Stimulated activated CD4-positive, alpha-beta T cell treated with anti-CD3 and anti-CD28 coated beads, TNF-alpha, amount 100 ng/mL, for 4 hours (primary cell): ENCODE measurements at places on chromosomes 6 and 20.

GRCh38 chr20:32522526-32522775 lies 62.7 kb downstream of the NOL4L start:
- DNase-seq, result no peak

- no peak for DNase-seq
These were observed 1187.5 kb downstream of the HACE1 start for GRCh38 chr6:103672169-103672568.

DNA sequence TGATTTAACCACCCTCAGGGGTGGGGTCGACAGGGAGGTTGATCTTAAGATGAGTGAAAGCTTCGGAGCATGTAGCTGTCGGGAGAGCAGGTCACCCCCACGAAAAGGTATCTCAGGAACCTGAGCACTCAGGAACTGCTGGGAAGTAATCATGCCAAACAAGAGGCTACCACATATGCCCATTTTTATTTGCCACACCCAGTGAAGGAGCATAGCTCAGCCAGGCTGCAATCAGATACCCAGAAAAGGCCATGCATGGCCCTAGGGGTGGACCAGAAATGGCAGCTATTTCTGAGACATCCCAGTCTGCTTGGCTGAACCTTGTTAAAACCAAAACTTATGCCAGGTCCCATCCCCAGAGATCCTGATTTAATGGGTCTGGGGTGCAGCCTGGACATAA lies 72.7 kb upstream of the ISM1 start:
- DNase-seq, result no peak

DNA sequence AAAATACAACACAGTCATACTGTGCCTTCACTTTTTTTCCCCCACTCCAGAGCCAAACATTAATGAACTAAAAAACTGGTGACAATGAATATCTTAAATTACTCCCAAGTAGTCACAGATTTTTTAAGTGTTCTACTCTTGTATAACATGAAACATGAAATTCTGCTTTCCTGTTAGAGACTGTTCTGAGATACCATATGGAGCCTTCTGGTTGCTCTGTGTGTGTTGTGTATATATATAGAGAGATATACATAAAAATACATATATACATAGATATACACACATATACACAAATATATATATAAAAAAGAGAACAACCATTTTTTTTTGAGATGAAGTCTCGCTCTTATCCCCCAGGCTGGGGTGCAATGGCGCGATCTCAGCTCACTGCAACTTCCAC lies 63.5 kb downstream of the NUDT3 start:
- no peak for DNase-seq

GRCh38 chr6:149231778-149232177 lies 85.7 kb upstream of the TAB2 start:
- DNase-seq, result no peak

- no peak for DNase-seq
These were observed 11.1 kb upstream of the SERINC3 start for GRCh38 chr20:44532981-44533331.

- DNase-seq, result no peak
These were observed 23.9 kb upstream of the E2F3 start for GRCh38 chr6:20377623-20378265.

- DNase-seq, result no peak
These were observed 218.3 kb upstream of the PRDM1 start for GRCh38 chr6:105867821-105868220.

DNA sequence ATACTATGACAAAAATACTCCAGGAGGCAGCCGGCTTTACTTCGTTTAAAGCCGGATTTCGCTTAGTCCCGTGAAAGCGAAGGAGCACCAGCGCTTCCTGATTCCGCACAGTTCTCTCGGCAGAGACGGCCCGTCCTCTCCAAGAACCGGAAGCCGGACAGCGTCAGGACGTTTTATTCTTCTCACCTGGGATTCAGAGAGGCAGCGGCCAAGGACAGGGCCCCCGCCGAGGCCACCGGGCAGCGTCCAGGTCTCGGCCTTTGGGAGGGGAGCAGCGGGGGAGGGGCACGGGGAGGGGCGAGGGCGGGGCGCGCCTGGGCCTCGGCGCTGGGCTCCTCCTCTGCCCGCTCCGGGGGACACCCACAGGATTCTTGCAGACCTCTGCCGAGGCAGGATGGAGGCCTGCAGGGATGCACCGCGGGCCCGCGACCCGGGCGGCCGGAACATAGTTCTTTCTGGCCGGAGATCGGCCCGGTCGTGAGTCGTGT lies 2.8 kb upstream of the DIDO1 start:
- no peak for DNase-seq

GRCh38 chr6:72022830-72023229 lies 136.5 kb downstream of the RIMS1 start:
- DNase-seq, result no peak

GRCh38 chr6:112594886-112595594 lies 247.9 kb downstream of the RFPL4B start:
- no peak for DNase-seq

GRCh38 chr6:41573985-41574384 lies 27.8 kb downstream of the FOXP4 start:
- DNase-seq, result no peak

DNA sequence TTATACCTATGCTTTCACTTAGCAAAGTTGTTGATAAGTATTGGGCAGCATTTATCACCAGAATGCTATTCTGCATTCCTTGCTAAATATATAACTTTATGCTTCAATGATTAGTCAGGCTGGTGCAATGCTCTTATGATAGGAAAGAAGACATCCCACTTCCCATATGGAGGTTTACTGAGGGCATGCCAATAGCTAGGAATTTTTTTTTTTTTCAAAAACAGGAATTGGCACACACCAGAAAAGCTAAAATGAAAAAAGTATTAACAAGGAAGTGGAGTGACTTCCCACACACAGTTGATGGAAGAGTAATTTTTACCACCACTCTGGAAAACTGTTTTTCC lies 90.8 kb downstream of the FRK start:
- no peak for DNase-seq

DNA sequence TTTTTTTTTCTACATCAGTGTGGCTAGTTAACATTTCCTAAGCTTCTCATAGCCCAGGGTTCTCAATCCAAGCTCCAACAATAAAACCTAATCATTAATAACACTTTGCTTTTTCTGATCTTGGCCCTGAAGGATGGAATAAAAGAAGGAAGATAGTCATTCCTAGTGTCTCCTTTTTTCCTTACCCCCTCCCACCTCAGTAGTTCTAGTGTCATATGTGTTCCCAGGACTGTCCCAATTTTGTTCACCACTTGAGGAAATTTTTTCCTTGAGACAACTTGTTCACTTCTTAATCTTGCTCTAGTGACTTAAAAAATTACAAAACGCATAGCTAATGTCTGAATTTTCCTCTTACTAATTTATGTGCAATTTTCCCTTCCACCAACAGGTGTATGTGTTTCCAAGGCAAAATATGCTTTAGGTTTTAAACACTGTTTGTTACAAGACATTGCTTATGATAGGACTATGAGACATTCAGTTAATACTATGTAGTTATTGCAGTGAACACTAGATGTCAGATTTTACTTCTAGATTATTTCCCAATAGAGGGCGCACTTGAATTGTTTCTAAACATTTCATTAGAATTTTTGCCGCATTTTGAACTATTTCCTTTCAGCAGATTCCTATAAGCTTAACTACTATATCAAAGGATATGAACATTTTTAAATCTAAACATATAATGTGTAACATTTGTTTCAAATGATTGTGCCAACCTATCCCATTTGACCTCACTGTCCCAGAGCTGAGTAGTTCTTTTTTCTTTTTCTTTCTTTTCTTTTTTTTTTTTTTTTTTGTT lies 18.5 kb upstream of the C6orf141 start:
- no peak for DNase-seq

DNA sequence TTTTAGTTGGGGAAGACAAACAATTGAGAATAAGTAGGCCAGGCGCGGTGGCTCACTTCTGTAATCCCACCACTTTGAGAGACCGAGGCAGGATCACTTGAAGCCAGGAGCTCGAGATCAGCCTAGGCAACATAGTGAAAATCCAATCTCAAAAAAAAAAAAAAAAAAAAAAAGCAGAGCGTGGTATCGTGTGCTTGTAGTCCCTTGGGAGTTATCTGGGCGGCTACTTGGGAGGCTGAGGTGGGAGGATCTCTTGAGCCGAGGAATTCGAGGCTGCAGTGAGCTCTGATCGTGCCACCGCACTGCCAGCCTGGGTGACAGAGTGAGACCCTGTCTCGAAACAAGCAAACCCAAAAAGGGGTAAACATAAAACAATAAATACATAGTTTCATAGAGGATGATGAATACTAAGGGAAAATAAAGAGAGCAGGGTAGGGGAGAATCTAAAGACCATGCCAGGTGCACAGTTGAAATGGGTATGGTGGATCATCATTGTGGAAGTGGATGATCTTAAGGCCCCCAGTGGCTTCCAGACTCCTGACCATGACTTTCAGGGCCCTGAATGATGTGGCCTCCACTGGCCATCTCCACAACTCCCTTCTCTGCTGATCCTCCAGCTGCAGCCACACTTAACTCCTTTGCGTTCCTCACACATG lies 947 bp downstream of the POFUT1 start:
- DNase-seq, result no peak

- DNase-seq, result no peak
These were observed 26.2 kb downstream of the ADTRP start for GRCh38 chr6:11752360-11752759.

GRCh38 chr6:166570929-166571713 lies 15.4 kb downstream of the RAMACL start:
- no peak for DNase-seq

DNA sequence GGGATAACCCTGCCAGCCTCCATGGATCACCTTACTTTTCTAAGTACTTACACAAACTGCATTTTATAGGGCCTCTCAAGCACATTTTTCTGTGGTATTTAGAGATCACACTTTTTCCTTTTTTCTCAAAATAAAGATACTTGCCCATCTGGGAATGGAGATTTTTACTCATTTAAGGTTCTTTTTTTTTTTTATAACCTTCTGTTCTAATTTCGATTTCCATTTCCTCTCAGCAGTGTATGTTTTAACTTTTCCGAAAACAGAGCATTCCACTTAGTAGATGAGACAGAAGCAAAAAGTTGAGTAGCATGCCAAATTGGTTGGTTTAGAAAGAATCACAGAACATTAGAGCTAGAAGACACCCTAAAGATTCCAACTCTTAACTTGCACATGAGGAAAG lies 214.3 kb downstream of the ARHGAP18 start:
- no peak for DNase-seq

DNA sequence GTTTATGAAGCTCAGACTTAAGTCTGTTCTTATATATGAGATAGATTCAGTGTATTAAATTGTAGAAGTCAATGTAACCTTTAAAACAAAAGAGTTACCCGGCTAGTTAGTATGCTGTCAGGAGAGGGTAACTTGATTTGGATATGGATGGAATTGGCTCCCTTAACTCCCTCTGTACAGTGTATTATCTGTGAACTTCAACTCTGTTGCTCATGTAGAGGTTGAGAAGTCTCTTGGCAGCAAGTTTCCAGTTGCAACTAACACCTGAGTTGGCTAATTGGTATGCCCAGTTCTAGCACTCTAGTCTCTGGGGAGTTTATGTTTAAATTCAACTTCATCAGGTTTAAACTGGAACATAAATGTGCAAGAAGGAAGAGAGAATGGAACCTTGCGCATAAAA lies 111.0 kb downstream of the NCOA3 start:
- DNase-seq, result no peak

DNA sequence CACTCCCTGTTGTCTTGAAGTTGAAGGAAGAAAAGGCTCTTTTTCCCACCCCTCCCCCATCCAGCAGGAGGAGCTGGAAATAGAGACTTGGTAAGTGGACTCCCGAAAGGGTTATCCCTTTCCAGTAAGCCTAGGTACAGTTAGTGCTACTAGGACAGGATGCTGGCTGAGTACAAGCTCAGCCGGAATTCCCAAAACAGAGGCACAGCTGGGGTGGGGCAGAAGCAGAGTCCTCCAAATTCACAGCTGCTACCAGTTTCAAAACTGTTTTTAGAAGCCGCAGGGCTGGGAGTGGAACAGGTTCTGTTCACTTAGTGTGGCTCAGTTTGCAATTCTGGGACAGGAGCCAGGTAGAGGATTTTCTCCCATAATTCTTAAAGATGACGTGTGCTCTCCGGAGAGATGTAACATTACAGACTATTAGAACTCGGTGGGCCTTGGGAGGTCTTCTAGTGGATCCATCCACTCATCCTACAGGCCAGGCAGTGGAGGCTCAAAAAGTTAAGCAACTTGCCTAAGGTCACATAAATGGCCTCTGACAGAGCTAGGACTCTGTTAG lies 19.0 kb upstream of the UTRN start:
- no peak for DNase-seq

DNA sequence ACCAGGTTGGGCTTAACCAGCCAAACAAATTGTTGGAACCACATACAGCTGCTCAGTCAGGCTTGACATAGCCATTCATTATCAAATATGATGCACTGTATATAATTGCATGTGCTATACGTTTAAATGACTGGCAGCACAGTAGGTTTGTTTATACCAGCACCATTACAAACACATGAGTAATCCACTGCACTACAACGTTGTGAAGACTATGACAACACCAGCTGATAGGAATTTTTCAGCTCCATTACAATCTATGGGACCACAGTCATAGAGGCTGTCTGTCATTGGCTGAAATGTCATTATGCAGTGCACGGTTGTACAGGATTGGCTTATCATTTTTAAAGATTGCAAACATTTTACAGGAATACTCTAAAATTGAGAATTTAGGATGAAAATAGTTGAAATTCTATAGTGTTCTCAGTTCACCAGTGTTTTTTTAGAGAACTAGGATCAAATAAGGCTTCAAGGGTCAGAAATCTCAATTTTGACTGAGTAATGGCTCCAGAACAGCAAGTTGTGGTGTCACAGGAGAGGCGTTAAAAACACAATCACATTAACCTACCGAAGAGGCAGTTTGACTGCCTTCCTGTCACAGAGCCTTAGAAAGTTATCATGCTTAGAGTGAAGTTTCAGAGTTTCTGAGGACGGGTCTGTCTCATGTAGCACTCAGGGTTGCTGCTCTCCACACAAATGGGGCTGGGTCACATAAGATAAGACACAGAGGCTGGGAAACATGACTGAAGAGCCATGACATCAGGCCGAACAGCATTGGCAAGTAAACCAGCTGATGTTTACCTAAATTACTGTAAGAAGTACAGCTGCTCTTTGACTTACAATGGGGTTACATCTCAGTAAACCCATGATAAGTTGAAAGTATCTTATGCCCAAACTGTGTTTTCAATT lies 60.7 kb upstream of the SMLR1 start:
- no peak for DNase-seq

DNA sequence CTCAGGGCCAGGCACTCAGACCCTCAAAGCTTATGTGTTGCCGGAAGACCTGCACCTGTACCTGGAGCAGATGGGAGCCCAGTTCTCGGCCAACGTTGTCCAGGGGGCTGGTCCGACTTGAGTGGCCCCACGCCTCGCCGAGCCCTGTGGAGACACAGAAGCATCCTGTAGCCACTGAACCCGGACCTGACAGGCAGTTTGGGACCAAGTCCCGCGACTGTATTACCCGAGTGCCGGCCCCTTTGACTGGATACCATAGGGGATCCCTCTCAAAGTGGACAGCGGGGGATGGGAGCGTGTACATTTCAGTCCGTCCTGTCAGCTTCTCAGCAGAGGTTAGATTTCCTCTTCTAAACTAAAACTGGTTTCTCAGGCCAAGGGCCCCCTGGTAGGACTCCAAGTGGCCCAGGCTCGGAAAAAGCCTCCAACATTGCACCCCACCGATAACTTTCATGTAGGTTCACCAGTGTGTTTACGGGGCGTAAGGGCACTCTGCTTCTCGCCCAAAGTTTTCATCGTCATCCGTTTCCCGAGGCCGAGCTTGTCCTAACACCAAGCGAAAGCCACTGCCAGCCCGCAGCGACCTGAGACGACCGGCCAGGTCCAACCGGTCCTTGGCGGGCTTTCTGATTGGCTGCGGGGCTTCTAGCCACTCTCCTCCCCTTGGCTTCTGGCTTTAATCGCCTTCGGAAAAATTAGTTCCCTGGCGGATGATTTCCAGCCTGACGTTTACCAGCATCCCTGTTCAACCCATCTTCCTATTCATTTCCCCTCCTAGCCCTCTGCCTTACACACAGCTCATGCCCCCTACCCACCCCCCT lies 10.8 kb downstream of the SIM1 start:
- DNase-seq, result no peak
